ENCODE measurements at places on chromosomes 1 and 21. TPM values are rescaled to one million over a fixed set of nuclear protein-coding genes. Genes with fewer than 3 reads are reported as not detected.
A peak's percentile ranks its signal among the peaks of the same experiment; 100 is the strongest.

The WNT2B gene
- polyA plus RNA-seq: 7.5 TPM

The PLEKHN1 gene
- 0.49 TPM for polyA plus RNA-seq

The UMODL1 gene
- polyA plus RNA-seq: 0.67 TPM

The PLA2G4A gene
- 15.9 TPM for polyA plus RNA-seq

GRCh38 chr21:36422279-36423098 lies 37.3 kb downstream of the CHAF1B start:
- no peak overlapping the region for H3K27ac ChIP-seq
- H3K4me3 ChIP-seq: no peak overlapping the region
- peak; percentile 40 for DNase-seq
- H3K27me3 ChIP-seq: no peaks in the 10 kb centered on the region
- H3K36me3 ChIP-seq: no peaks in the 10 kb centered on the region
- no peaks in the 10 kb centered on the region for H3K4me1 ChIP-seq

DNA sequence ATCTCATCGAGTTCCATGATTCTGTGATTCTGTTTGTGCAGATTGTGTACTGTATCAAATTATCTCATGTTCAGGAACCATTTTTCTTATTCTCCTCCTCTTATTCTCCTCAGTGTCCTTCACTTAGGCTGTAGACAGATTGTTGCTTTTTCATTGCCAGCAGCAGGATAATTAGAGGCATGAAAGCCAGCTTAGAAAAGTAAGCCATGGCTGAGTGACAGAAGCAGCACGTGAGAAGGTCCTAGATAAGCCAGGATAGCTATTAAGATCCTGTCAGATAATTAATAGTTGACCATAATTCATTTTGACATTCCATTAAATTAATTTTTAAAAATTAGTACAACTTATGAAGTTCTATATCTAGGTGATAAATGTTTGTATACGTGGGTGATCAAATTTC lies 60.8 kb upstream of the PRKACB start:
- no peaks in the 10 kb centered on the region for H3K27me3 ChIP-seq
- no peak overlapping the region for H3K27ac ChIP-seq
- no peak overlapping the region for H3K4me3 ChIP-seq
- peaks cover 2% of the 10 kb centered on the region for H3K4me1 ChIP-seq
- peaks cover 5% of the 10 kb centered on the region for H3K36me3 ChIP-seq

GRCh38 chr1:203512848-203513584 lies 19.1 kb downstream of the OPTC start:
- H3K4me1 ChIP-seq: peaks cover 24% of the 10 kb centered on the region
- H3K27ac ChIP-seq: peak overlapping the region; percentile 30
- peak; percentile 43 for DNase-seq
- no peak overlapping the region for H3K4me3 ChIP-seq
- no peaks in the 10 kb centered on the region for H3K36me3 ChIP-seq

DNA sequence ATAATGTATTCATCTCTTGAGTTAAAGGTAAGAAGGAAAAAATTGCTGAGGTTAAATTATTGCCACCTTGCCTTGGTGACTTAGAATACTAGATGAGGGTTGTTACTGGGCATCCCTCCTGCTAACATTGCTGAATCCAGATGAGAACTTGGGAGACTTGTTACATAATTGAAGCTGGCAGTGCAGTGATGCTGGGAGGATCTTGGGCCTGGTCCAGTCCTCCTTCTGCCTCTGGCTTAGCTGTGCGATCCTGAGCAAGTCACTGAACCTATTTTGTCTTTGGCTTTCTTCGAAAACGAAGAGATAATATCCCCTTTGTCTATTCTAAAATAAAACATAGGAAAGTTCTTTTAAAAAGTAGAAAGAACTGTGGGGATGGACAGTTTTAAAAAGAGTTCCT lies 244.9 kb upstream of the NRIP1 start:
- DNase-seq: no peak
- H3K4me3 ChIP-seq: no peak overlapping the region
- H3K27me3 ChIP-seq: no peaks in the 10 kb centered on the region

- no peak overlapping the region for H3K27ac ChIP-seq
- H3K27me3 ChIP-seq: no peaks in the 10 kb centered on the region
- H3K36me3 ChIP-seq: no peaks in the 10 kb centered on the region
- no peaks in the 10 kb centered on the region for H3K4me1 ChIP-seq
- no peak overlapping the region for H3K4me3 ChIP-seq
Observed at GRCh38 chr1:40592107-40592803, 60.8 kb downstream of the ZNF684 start.

DNA sequence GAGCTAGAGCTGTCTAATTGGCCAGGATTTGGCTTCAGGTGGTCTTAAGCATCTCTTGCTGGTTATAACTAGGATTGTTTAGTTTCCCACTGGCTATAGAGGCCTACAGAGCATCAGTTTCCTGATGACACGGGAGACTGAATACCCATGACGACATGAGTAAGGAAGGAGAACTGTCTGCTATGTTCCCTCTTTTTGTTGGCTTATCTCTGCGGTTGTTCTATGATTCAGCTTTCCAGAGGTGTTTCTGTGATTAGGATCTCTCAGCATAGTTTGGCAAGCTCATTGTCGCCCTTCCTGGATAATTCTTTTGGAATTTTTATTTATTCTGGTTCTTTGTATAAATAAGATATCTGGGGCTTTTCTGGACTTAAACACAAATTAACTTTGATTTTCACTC lies 163.4 kb downstream of the OLFM3 start:
- H3K27ac ChIP-seq: no peak overlapping the region
- no peak for DNase-seq
- peaks cover 4% of the 10 kb centered on the region for H3K36me3 ChIP-seq
- H3K4me3 ChIP-seq: no peak overlapping the region

- no peak overlapping the region for H3K4me3 ChIP-seq
- no peaks in the 10 kb centered on the region for H3K36me3 ChIP-seq
- no peak for DNase-seq
- H3K27me3 ChIP-seq: no peaks in the 10 kb centered on the region
- H3K4me1 ChIP-seq: no peaks in the 10 kb centered on the region
- H3K27ac ChIP-seq: no peak overlapping the region
Observed at GRCh38 chr1:154097873-154098272, 57.0 kb downstream of the NUP210L start.

DNA sequence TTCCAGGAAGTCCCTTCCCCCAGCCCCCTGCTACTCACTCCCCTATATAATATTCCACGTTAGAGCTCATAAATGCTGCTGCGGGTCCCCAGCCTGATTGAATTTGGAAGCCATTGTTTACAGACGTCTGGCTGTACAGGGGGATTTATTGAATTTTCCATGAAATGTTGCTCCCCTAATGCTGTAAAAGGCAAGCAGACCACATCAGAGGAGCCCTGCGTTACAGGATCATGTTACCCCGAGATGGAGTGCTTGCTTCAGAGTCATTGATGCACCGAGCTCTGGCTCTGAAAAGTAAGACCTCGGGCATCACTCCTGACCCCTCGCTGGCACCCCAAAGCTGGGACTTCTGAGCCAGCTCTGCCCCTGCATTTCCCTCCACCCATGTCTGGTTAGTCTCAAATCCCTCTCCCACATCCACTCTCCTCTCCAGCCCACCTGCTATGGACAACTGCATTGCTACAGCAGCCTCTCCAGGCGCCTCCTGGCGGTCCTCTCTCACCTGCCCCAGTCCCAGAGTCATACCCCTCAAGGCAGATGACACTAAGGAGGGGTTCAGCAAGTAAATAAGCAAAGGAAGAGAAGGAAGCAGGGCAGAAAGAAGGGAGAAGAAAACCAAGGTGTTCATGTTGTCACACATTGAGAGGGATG lies 127.8 kb downstream of the TMEM53 start:
- no peak overlapping the region for H3K27ac ChIP-seq
- peaks cover 8% of the 10 kb centered on the region for H3K27me3 ChIP-seq
- no peaks in the 10 kb centered on the region for H3K36me3 ChIP-seq
- H3K4me3 ChIP-seq: no peak overlapping the region

DNA sequence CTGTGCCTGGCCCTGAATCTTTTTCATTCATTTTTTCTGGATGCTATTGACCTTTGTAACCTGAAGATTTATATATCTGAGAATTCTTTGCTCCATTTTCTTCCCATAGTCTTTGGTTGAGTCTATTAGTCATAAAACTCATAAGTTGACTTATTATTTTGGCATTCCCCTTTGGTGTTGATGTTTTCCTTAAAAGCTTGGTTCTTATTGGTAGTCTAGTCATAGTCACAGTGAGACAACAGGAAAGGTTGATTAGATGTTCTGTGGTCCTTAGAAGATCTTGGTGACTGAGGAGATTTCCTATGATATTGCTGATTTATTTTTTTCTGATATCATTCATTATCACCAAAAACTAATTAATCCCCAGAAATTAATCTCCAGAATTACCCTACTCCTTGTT lies 86.2 kb downstream of the PTPRC start:
- no peaks in the 10 kb centered on the region for H3K27me3 ChIP-seq
- H3K4me1 ChIP-seq: no peaks in the 10 kb centered on the region
- DNase-seq: no peak
- no peak overlapping the region for H3K4me3 ChIP-seq

DNA sequence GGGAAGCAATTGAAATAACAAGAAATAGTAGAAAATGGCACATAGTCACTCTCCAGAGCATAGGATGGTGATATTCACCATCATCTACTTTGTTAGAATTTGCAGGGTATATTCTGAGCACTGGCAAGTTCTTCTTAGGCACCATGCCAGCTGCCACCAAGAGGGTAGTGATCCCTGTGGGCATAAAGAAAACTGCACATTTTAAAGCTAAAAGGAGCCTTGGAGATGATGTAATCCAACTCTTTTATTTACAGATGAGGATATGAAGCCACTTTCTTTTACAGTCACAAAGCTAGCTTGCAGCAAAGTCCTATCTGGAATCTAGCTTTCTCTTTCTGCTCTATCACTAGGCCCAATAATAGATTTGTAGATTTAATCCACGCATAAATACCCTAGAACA lies 69.0 kb downstream of the PTGER3 start:
- no peaks in the 10 kb centered on the region for H3K4me1 ChIP-seq
- no peak overlapping the region for H3K4me3 ChIP-seq
- H3K27me3 ChIP-seq: no peaks in the 10 kb centered on the region

The MPL gene
- 0.21 TPM for polyA plus RNA-seq

DNA sequence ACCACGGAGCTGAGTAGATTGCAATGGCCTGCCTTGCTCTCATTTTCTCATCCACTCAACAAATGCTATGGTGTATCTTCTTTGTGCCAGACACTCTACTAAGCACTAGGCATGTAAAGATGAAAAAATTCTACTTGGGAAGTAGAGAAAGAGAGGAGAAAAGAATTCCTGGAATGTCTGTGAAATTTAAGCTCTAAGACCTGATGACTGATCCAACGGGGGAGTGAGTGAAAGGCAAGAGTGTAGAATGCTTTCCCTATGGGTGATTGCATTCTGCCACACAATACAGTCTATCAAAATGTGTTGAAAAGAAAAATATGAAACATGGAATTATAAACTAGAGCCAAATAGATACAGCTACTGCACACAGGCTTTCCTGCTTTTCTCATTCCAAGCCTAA lies 82.3 kb downstream of the CYYR1 start:
- DNase-seq: no peak
- H3K27me3 ChIP-seq: no peaks in the 10 kb centered on the region
- no peak overlapping the region for H3K27ac ChIP-seq
- H3K36me3 ChIP-seq: no peaks in the 10 kb centered on the region
- H3K4me1 ChIP-seq: no peaks in the 10 kb centered on the region

DNA sequence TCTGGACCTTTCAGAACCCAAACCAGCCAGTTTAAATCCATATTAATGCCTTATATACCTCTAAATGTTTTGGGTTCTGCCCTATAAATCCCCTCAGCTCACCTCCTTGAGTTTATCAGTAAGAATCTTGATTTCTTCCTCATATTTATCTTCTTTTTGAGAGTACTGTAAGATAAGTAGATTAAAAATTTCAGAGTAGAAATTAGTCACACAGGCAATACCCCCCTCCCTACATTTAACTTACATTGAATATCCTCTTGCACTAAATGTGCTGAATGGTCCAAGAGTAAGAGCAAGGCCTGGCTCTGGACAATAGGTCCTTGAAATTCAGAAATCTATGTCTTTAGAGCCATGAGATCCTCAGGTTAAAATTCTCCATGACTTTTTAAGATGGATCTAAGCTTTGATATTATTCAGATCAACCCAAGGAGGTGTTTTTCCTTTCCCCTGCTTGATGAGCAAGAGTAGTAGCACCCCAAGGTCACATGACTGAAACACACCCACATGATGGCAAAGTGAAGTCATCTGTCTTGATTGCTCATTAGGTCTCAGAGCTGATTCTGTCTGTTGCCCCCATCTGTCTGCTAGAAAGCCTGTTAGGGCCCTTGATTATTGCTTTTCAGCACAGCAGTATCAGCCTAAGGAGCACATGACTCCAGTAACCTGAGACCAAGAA lies 15.8 kb upstream of the NUP210L start:
- no peak overlapping the region for H3K27ac ChIP-seq
- H3K4me1 ChIP-seq: no peaks in the 10 kb centered on the region
- H3K27me3 ChIP-seq: no peaks in the 10 kb centered on the region
- peak; percentile 30 for DNase-seq
- no peak overlapping the region for H3K4me3 ChIP-seq

- H3K4me1 ChIP-seq: peaks cover 7% of the 10 kb centered on the region
- H3K36me3 ChIP-seq: no peaks in the 10 kb centered on the region
- H3K4me3 ChIP-seq: no peak overlapping the region
- DNase-seq: no peak
- peaks cover 56% of the 10 kb centered on the region for H3K27me3 ChIP-seq
- no peak overlapping the region for H3K27ac ChIP-seq
Observed at GRCh38 chr1:11391886-11392285, 87.1 kb upstream of the DISP3 start.

DNA sequence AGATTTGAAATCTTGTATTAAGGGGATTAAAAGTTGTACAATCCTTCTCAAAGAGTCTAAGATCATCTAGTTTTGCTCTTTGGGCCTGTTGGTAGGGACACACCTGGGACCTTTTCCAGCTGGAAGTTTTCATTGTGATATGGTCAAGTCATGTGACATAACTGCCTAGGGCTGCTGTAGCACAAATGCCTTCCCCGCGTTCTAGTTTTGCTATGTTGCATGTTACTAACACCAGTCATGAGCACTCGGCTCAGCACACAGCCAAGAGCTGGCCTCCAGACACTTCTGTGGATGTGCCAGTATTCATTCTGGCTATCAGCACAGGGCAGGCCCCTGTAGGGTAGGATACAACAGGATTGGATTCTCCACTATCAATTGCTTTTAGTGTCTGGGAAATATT lies 14.6 kb upstream of the FLG2 start:
- no peaks in the 10 kb centered on the region for H3K27me3 ChIP-seq
- DNase-seq: no peak
- no peaks in the 10 kb centered on the region for H3K36me3 ChIP-seq
- H3K4me3 ChIP-seq: no peak overlapping the region
- H3K4me1 ChIP-seq: no peaks in the 10 kb centered on the region
- H3K27ac ChIP-seq: no peak overlapping the region

- H3K36me3 ChIP-seq: no peaks in the 10 kb centered on the region
- no peak overlapping the region for H3K27ac ChIP-seq
- H3K4me1 ChIP-seq: no peaks in the 10 kb centered on the region
- no peak for DNase-seq
- peaks cover 4% of the 10 kb centered on the region for H3K27me3 ChIP-seq
Observed at GRCh38 chr1:152873495-152873894, 4.6 kb upstream of the SMCP start.

The SPAG17 gene
- polyA plus RNA-seq: 1.4 TPM

GRCh38 chr1:96772349-96772748 lies 50.8 kb downstream of the PTBP2 start:
- H3K36me3 ChIP-seq: peaks cover 28% of the 10 kb centered on the region
- H3K27ac ChIP-seq: no peak overlapping the region
- no peak overlapping the region for H3K4me3 ChIP-seq

The OR2T35 gene
- polyA plus RNA-seq: not detected
